COLO829 (cell line): ENCODE measurements at places on chromosomes 6 and 20.

DNA sequence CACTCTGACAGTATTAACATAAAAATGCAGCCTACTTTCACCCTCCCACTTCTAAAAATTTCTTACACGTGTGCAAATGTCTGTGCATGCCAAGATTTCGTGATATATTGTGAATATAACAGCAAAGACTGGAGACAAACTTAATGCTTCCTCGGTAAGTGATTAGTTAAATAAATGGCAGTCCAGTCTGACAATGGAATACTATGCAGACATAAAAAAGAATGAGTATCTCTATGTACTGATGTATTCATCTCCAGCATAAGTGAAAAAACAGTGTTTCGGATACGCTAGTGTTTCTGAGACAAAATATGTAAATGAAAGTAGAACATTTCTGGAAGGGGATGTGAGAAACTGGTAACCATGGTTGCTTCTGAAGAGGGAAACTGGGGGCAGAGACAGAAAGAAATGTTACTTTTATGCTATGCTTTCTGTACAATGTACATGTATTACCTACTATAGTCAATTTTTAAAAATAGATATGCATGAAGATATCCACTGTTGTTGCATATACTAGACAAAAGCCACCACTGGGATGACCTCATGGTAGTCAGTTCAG, 7.0 kb downstream of the SLC22A23 start:
- DNase-seq: no peak

DNA sequence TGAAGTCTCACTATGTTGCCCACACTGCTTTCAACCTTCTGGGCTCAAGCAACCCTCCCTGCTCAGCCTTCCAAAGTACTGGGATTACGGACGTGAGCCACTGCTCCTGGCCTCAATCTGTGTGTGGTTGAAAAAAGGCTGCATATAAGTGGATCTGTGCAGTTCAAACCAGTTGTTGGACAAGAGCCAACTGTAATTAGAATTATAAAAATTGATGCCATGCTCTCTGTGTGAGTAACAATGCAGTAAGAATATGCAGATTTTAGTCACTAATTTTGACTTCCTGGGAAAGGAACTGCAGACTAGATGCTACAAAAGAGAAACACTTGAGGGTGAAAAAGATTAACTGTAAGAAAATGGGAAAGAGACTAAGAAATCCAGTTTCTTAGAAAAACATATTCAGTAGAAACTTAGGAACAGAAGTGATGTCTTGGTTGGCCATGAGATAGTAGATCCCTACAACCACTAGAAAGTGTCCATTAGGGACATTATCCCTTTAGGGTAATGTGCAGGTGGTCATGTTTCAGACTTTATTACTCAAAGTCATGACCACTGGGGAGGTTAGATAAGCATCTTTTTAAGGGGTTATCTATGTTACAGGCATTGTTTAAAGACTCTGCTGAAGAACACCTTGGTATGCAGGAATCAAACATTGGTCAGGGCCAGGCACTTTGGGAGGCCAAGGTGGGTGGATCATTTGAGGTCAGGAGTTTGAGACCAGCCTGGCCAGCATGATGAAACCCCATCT, 26.3 kb downstream of the ITCH start:
- no peak for DNase-seq

DNA sequence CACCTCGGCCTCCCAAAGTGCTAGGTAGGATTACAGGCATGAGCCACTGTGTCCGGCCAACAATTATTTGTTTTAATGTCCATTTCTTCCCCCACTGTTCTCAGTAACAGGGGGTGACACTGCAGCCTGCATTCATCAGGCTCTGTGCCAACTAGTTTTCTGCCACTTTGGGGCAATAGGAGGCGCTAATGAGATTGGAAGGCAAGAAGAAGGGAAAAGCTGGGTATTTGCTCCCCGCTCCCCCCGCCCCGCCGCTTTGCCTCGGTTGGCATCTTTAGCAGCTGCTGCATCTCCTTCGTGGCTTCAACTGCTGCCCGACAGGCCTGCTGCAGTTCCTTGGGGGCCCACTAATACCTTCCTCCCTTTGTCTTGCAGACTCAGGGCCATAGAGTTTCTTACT, 35.0 kb upstream of the MDGA1 start:
- DNase-seq: no peak

DNA sequence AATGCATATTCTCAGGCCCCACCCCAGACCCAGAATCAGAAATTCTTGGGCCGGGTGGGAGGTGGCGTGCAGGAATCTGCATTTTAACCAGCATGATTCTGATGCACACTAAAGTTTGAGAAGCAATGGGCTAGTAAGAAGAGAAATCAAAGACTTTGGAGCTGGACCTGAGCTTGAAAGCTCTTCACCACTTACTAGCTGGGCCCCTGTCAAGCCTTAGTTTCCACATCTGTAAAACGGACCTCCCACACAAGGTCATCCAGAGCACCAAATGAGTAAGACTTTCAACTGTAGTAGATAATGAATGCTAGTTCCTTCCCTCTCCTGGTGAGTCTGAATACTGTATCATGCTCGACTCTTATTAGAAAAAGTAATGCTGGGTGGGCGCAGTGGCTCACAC, 87.0 kb downstream of the TBC1D7 start:
- no peak for DNase-seq

DNA sequence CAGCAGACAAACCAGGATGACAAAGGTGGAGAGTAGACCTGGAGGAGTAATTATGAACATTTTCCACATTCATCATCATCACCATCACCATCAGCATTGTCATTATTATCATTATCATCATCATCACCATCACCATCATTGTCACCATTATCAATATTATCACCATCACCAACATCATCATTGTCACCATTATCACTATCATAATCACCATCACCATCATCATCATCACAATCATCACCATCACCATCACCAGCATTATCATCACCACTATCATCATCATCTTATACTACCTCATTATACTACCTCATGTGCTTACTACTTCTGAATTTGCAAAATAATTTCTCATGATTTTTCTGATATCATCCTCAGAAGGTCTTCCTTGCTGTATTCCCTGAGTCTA, 39.3 kb downstream of the FOXA2 start:
- no peak for DNase-seq

DNA sequence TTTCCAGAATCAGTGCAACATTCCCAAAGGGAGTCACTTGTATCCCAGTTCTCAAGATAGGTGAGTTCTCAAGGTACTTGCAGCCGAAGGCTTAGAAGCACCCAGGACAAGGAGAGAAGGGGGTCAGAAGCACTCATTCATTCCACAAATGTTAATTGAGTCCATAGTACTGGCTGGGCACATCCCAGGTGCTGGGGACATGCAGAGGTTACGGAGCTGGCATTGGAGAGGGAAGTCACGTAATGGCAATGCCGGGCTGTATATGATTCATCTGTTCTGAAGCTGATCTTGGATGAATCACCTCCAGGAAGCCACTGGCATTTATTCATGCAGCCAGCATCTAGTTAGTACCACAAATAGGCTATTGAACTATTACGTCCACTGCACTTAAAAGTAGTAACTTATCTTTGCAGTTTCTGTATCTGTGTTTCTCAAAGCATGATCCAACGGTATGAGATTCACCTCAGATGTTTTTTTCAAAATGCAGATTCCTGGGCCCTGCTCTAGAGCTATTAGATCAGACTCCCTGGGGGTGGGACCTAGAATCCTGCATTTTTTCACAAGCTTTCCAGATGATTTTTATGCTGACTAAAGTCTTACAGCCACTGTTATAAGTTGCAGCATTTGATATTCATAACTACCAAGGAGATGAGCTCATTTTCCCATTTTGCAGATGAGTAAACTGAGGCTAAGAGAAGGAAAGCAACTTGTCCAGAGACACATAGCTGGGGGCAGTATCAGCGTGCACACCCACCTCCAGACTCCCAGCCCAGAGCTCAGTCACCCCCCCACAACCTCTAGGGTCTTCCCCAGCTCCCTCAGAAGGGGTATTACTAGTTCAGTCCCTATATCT, 44.1 kb upstream of the ID1 start:
- DNase-seq: peak; percentile 96

- DNase-seq: peak; percentile 53
These were observed 6.4 kb downstream of the EXOC2 start for GRCh38 chr6:686497-686896.

DNA sequence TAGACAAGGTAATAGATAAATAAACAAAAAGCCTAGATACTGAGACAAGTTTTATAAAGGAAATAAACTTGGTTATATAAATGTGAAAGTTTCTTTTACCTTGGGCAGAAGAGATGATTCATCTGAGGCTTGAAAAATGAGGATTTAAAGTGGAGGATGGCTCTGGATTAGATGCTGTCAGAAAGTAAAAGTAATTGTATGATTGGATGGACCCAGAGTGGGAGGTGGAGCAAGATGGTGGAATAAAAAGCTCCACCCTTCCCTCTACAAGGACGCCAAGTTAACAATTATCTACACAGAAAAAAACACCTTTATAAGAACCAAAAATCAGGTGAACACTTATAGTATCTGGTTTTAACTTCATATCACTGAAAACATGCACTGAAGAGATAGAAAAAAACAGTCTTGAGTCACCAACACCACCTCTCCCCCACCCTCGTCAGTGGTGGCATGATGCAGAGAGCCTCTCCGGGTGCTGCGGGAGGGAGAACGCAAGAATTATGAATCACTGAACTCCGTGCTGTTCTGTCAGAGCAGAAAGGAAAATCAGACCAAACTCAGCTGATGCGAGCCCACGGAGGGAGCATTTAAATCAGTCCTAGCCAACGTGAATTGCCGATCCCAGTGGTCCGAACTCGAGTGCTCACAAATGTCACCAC, 84.7 kb upstream of the GJE1 start:
- no peak for DNase-seq

DNA sequence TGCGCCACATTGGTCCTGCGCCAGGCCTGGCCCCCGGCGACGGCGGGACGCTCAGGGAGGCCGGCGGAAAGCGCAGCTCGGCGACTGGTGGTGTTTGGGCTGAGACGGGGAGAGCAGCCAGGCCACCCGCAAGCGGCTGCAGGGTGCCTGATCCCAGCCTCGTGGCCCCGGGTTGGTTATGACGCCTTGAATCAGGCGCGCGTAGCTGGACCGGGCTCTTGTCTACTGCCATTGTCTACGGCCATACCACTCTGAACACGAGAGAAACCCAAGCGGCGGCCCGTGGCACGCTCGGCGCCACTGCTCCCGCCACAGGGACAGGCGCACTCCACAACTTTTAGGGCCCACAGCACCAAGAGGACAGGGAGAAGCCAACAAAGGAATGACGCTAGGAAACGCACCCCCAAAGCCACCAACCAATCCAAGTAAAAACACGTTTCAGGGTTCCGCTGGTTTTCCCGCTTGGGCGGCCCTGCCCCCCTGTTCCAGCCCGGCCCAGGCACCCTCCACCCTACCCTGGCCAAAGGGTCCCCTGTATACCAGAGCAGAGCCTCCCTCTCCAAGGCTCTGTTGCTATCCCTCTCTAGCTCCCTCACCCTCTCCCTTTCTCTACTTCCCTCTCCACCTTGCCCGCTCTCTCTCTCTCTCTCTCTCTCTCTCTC, 1849.3 kb upstream of the DEFB115 start:
- no peak for DNase-seq

GRCh38 chr20:64032706-64033624, 3.0 kb upstream of the C20orf204 start:
- no peak for DNase-seq

DNA sequence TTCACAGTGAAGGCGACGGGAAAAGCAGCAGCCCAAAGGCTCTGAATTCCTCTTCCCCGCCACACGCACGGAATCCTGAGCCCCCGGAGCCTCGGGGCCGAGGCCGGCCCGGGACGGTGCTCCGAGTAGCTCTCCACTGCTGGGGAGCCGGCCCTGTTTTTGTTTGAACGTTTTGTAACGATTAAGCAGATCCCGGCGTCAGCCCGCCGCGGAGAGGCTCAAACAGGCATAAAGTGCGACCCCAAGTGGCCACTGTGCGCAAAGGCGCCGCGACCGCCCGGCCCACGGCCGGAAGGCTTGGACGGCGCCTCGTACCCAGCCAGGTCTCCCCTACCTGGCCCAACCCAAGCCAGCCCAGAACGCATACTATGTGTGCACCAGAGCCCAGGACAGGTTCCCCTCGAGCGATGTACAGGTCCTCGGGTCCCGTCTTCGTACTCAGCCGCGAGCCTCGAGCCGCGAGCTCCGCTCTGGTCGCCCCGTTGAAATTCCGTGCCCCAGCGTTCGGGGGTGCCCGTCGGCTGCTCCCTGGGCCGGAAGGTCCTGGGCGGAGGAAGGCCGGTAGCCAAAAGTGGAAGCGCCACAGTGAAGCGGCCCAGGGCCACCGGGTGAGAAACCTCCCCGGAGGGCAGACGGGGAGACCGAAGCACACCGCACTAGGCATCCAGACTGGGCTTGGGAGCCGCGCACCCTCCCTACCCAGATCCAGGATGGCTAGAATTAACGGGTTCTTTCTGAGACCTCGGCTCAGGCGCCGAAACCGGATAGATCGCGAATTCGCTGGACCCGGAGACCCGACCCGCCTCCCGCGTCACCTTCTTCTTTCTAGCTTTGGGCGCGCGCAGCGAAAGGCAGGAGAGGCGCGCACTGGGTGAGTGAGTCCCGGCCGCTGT, 1.2 kb upstream of the MAFB start:
- peak; percentile 78 for DNase-seq

DNA sequence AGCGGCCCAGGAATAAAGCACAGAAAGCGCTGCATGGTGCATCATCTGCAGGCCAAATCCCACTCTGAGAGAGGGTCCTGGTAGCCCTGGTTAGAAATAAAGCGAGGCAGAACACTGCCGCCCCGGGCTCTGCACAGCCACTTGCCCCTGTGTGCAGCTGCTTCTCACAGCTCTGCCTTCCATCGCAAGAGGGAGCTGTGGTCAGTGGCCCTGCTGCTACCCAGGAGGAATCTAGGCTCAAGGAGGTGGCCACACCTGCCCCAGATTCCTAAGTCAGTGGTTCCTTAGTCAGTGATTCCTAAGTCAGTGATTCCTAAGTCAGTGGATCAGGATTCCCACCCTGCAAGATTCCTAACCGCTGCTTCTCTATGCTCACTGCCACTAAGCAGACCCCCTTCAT, 8.8 kb downstream of the CDH4 start:
- DNase-seq: no peak

DNA sequence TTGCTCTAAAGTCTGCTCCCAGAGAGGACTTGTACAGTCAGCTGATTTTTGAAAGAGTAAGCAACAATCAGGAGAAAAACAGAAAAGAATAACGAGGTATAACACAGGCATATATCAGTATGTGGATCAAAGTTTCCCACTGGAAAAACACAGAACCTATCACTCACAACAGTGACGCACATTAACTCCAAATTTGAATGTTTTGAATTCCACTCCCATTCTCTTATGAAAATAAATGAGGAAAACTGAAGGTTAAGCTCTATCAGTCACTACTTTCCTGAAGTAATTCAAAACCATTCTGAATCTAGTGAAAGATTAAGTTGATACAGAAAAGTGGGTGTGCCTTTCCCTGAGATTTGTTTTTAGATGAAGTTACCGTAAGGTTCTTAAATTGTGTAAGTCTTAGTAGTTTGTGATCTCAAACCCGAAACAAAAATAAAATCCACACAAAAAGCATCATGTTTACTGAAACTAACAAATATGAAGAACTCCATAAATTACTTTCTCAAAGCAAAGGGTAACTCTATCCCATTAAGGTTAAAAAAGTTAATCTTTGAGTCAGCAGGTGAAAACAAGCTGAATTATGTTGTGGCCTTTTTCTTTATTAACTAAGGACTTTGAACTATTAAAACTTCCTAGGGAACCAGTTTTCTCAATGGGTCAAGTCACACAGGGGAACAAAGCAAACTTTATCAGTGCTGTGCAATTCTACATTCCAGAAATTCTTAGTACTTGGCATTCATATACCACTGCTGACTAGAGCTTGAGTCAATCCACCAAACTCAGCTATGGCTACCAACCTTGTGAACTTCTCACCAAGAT, 115.7 kb downstream of the OGFRL1 start:
- peak; percentile 58 for DNase-seq
